COLO829 (cell line): ENCODE measurements at places on chromosomes 2 and 18.

GRCh38 chr2:216221811-216222210 is 112.7 kb downstream of the XRCC5 start:
- peak; percentile 62 for DNase-seq

DNA sequence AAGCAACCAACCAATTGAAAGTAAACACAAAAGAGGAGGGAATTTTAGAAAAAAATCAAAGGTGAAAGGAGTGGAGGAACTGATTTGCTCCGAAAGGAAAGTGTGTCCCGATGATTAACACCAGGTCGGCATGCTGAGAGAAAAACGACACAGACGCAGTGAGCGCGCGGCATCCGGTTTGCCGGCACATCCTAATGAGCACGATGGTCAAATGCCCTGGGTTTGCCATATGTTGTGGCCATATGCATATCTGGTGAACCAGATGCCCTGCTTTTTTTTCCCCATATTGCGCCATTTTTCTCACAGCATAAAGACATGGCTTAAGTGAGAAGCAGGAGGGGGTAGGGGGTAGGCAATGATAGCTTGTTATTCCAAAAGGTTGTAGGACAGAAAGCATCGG is 626.7 kb downstream of the BCL11A start:
- no peak for DNase-seq

GRCh38 chr2:211835695-211836094 is 702.9 kb downstream of the ERBB4 start:
- DNase-seq, result no peak

DNA sequence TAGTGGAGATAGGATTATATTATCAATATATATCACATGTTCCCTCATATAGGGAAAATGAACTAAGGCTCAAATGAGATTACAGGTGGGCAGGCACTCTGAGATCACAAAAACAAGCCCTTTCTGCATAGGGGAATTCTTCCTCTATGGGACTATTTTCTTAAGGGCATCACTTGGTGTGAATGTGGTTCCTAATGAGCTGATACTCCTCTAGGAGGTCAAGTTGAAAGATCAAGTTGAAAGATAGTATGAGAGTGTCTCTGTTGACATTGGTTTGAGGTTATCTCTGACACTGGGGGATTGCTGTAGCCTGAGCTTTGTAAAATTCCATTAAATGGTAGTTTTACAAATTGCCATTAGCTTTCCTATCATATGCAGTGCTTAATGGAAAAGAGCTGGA is 270.4 kb downstream of the PRKCE start:
- DNase-seq, result no peak
